ENCODE measurements at places on chromosomes 5 and 9.

DNA sequence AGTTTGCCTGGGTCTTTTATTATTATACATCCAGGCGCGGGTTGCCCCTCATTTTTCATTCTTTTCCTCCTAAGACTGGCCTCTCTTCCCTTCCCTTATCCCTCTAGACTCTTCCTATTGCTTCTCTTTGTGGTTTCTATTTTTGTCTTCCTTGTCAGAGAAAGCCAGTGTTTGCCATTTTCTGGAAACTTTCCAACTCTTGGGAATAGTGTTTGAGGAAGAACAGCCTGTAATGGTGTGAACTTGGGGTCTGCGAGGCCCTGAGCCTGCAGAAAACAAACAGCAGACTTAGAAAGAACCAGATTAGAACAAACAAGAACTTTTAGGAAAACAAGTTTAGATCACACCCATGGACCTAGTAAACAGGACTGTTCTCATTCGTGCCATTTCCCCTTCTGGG lies 15.5 kb downstream of the PRKACG start:
- DNase-seq, result no peak

- no peak for DNase-seq
Observed at GRCh38 chr9:95511952-95512708, 4.6 kb downstream of the PTCH1 start.

GRCh38 chr9:109463924-109464625 lies 34.0 kb downstream of the PTPN3 start:
- DNase-seq, result no peak

- DNase-seq, result peak; percentile 68
Observed at GRCh38 chr9:114282926-114283325, 40.0 kb upstream of the ORM1 start.

Data from umbilical cord (tissue), 2 donors.